Activated CD8-positive, alpha-beta memory T cell treated with anti-CD3 and anti-CD28 coated beads, Interleukin-2, amount 10 ng/mL, durations not matched to agents 7 days and 5 days (primary cell): ENCODE measurements at places on chromosomes 12 and 14. TPM values are rescaled to one million over a fixed set of nuclear protein-coding genes. Genes with fewer than 3 reads are reported as not detected.

Gene B3GNT4
- total RNA-seq: 0.76 TPM

DNA sequence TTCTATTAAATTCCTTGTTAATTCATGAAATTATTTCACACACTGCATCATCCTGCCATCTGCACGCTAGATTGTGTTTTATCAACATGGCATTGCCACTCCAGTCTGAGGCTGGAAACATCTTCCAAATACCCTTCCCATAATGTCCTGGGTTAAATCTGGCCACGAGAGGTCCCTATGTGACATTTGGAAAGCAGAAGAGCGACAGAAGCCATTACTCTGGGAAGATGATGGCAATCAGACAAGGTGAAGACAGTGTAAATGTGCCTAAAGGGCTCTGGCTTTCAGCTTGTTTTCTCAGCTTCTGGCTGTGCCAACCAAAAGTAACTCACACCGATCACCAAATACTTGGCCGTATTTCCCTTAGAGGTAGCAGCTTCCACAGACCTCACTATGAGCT is 144.8 kb downstream of the CAPZA3 start:
- DNase-seq: no peak

GRCh38 chr12:95694136-95694535 is 96.4 kb downstream of the NTN4 start:
- no peak for DNase-seq

DNA sequence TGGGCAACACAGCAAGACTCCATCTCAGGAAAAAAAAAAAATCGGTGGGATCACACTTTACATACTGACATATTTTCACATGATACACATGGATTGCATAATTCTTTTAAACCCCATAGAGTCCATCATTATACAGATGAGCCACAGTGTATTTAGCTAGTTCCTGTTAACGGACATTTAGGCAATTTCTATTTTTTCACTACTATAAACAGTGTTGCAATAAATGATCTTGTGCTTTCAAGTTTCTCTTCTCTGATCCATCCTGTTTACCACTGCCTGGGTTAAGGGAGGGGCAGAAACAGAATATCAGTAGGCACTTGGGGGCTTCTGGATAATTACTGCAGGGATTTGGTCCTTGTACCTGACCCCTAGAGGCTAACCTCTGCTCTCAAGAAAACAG is 43.4 kb upstream of the SPTLC2 start:
- no peak for DNase-seq

Gene TOMM20L
- total RNA-seq: not detected

DNA sequence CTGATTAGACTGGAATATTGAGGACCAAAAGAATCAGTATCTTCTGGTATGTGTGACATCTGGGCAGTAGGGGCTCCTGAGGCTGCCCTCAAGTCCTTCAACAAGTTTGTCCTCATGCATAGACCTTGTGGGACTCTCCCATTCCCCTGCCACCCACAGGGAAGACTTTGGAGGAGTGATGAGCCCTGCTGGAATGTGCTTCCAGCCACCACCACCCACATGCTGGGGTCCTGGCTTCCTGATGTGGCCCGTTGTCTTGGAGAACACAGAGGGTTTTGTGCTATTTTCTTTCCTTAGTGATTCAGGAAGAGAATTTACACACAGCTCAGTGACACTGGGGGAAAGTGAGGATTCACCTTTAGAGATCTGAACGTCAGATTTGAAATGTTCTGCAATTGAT is 29.2 kb upstream of the SEL1L start:
- no peak for DNase-seq

- no peak for DNase-seq
Observed at GRCh38 chr14:33589334-33589733, 361.5 kb downstream of the EGLN3 start.

Gene DHRS2
- total RNA-seq: 1.1 TPM

DNA sequence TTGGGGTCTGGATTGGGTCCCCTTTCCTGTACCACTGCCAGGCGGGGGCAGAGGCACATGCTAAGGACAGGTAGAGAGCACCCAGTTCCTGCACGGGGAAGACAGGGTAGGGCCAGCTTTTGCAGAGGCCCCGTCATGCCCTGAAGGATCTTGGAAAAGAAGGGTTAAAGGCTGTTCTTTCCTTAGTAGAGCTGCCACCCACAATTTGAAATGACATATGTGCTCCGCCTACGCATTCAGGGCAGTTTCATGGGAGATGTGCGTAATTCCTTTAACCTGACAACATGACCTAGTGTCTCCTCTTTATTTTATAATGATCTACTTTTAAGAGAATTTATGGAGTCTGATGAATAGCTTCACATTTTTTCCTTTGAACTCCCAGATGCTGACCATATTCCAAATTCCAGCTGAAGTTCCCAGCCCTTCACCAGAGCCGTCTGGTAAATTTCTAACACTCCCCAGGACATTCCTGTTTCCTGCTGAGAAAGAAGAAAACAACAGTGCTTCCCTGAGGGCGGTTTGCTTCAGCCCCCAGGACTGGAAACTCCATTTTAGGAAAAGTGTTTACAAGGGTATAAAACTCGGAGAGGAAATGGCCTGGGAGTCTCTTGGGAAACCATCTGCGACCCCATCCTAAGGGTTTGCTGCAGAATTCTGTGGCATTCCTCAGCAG is 58.9 kb upstream of the PLEKHG3 start:
- DNase-seq: no peak

DNA sequence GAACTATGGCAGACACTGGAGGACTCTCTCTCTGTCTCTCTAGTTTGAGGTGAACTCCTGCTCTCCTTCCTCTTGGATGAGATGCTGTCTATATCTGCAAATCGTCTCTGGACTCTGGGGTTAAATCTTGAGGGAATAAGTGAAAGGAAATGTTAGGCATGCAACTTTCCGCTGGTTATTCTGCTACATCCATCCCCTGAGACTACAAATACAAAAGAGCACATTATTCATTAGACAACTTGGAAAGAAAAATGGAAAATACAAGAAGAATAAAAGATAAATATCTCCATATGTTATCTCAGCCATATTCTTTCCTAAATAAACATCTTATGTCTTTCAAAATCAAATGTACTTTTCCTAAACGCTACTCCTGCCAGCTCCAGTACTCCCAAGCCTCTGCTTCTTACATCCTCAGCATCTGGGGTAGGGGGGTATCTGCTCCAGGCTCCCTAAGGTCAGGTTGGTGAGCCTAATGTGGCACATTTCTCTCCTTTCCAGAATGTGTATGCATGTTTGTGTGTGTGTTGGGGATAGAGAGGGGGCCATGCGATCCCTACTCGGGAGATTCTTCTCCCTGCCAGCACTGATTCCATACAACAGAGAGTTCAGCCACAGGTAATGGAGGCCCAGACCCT is 102.9 kb upstream of the FSCB start:
- DNase-seq: no peak

- peak; percentile 91 for DNase-seq
Observed at GRCh38 chr12:121224591-121224990, 14.7 kb downstream of the P2RX4 start.

DNA sequence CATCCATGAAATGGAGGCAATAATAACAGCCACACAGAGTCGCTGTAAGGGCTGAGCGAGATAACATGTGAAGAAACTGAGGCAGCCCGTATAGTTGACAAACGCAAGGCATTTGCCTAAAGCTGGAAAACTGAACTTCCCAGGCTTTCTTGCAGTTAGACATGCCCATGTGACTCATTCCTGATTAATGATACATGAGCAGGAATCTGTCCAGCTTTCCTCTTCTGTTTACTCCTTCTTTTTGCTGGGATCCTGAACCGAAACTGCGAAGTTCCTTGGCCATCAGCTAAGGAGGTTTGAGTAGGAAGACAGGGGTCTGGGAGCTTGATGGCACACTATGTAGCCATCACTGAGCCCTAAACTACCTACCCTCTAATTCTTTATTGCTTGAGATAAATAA is 52.2 kb downstream of the ST8SIA1 start:
- no peak for DNase-seq

GRCh38 chr14:31530136-31530535 is 31.1 kb upstream of the NUBPL start:
- DNase-seq: no peak

GRCh38 chr12:6909421-6910145 is 4.8 kb upstream of the ENO2 start:
- DNase-seq: no peak

GRCh38 chr14:24699052-24699451 is 65.1 kb upstream of the GZMB start:
- no peak for DNase-seq

Gene TRPV4
- total RNA-seq: not detected

DNA sequence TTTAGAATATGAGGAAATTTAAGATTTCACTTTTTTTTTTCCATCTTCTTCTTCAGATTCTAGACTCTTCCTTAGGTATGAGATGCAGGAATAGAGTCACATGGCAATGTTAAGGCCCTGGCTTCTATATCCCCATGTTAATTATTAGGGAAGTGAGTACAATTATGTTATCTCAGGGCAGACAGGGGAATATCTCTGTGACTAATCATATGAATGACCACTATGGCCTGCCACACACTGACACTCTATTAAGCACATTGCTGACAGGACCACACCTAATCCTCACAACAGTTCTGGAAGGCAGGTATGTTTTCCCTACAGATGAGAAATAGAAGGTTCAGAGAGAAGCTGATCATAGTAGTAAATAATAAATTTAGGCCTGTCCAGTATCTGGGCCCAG is 69.4 kb upstream of the PTPRQ start:
- no peak for DNase-seq

DNA sequence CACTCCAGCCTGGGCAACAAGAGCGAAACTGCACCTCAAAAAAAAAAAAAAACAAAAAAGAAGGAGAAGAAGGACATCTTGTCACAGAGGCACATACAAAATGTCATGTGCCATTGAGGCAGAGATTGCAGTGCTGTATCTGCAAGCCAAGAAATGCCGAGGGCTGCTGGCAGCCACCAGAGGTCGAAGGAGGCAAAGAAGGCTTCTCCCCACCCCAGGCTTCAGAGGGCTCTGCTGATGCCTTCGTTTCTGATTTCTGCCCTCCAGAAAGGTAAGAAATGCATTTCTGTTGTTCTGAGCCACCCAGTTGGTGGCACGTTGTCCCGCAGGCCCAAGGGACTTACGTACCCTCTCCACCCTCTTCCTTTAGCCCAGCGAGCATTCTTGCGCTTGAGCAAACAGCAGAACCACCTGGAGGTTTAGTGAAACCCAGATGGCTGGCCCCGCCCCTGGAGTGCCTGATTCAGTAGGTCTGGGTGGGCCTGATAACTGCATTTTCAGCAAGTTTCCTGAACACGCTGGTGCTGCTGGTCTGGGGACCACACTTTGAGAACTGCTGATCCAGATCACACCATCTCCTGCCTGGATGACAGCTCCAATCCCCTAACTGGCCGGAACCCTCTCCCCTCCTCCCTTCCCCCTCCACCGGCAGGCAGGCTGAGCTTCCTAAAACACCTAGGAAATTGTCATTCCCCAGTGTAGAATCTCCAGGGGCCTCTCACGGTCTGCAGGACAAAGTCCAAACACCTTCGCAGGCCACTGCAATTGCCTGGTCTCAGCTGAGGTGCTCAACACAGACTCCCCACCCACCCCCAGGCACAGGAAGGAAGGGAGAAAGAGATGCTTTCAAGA is 21.1 kb upstream of the SCARB1 start:
- no peak for DNase-seq

- no peak for DNase-seq
Observed at GRCh38 chr14:76644855-76645518, 116.3 kb upstream of the VASH1 start.

Gene CABP1
- total RNA-seq: not detected

- DNase-seq: no peak
Observed at GRCh38 chr14:31360919-31361662, 59.3 kb downstream of the HEATR5A start.

GRCh38 chr12:122942637-122943036 is 23.6 kb downstream of the ABCB9 start:
- no peak for DNase-seq

- DNase-seq: no peak
Observed at GRCh38 chr12:22122359-22122758, 76.3 kb downstream of the CMAS start.

DNA sequence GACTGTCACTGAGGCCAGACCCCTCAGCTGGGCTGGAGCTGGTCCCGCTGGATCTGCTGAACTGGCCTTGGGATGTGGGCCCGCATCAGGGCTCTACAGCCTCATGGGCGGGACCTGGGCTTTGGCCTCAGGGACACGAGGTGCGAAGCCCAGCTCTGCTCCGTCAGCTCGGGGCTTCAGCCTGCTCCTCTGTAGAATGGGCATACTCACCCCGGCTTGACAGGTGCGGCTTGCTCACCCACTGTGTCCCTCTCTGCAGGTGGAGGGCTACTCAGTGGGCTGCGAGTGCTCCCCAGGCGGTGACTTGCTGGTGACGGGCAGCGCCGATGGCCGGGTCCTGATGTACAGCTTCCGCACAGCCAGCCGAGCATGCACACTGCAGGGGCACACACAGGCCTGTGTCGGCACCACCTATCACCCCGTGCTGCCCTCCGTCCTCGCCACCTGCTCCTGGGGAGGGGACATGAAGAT is 57.6 kb downstream of the BEGAIN start:
- DNase-seq: no peak

DNA sequence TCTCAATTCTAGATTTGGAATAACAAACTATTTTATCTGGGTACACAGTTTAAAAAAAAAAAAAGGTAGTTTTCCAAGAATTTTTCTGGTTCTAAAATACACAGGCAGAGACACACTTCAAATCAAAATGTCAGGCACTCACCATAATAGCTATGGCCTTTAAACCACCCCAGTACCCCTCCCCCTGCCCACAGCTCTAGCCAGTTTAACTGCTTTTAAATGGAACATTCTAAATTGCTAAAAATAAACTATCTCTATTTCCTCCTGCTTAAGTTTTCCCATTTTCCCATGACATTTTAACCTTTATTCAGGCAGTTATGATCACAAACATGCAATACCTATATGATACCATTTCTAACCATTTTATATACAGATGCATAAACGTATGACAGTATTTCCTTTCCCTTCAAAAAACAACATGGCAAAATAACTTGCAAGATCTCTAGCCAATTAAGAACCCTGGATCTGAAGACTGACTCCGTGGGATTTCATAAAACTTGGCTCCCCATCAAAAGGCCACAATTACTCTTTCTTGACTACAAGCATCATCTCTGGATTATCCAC is 46.3 kb downstream of the PPP2R5E start:
- DNase-seq: no peak

DNA sequence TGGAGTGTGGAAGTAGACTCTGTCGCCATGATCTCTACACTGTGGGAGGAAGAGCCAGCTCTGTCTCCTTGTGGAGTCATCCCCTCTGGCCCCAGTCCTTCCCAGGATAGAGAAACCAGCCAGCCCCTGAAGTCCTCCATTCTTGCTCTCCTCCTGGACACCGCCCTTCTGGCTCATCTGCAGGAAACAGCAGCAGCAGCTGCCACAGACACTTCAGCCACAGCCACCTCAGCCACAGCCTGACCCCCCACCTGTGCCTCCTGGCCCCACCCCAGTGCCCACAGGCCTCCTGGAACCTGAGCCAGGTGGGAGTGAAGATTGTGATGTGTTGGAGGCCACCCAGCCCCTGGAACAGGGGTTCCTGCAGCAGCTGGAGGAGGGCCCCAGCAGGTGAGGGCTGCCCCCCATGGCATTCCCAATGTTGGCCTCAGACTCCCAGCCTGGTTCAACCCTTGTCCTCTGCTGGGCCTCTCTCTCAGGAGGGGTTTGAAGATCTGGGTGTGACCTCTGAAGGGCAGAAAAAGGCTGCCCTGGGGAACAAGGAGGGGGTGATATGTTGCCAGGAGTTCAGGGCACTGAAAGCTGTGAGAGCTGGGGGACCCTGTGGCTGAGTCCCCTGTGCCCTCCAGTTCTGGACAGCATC is 10.5 kb downstream of the PRPF40B start:
- DNase-seq: peak; percentile 57

Gene ASB2
- total RNA-seq: 177 TPM

- no peak for DNase-seq
Observed at GRCh38 chr14:102666635-102667034, 74.2 kb downstream of the RCOR1 start.

- DNase-seq: peak; percentile 62
Observed at GRCh38 chr14:68979021-68979721, at the start of gene ACTN1. Gene ACTN1, minus strand, starts transcription at chr14:68979302. Its CDS starts 246 bp downstream, at chr14:68979056.

Gene STAT6
- total RNA-seq: 104 TPM
